ENCODE measurements at places on chromosomes 12 and 14.

- DNase-seq = no peak
These were observed 57.1 kb downstream of the VWF start for GRCh38 chr12:6067152-6067916.

GRCh38 chr14:44863271-44863670 is 98.5 kb downstream of the KLHL28 start:
- no peak for DNase-seq

DNA sequence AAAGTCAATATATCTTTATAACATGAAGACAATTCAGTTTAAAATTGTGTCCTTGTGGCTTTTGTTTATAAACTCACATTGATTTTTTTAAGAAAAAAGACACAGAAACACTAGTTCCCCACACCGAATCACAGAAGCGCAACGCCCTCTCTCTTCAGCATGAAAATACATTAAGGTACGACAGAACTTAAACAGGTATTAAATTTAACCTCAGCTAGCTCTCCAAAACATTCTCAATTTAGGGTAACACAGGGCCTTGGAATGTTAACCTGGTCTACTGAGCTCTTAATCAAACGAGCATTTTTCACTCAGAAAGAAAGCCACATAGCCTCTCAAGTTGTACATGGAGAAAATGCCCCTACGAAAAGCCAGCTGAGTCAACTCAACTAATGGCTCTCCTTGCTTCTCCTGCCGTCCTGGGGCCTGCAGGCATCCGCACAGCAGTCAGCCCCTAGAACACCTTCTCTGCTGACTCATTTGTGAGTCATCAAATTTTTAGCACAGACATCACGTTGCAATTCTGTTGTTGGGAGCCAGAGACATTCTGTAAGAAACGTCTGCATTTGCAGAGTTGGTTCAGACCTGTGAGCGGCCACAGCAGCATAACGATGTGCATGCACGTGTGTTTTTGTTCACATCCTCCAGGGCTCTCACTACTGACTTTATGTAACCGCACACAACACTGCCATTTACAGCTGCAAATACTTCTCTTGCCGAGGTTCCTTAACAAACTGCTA is 141.6 kb downstream of the ITPR2 start:
- DNase-seq = no peak

DNA sequence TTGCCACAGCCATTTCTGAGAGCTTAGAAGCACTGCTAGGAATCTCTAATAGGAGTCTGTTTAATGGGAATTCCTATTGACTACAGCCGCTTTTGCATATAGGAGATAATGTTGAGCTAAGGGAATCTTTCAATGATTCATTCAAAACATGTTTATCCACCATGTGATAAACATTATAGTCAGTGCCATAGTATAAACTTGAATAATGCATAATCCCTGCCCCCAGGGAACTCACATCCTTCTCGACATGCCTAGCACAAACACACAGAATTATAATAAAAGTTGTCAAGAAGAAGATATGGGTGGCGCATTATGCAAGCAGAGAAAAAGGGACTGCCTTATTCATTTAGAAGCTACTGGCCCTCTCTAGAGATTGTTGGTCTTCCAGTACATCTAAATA is 248.0 kb downstream of the DAD1 start:
- no peak for DNase-seq

- no peak for DNase-seq
These were observed 21.7 kb downstream of the GNS start for GRCh38 chr12:64737539-64737938.

DNA sequence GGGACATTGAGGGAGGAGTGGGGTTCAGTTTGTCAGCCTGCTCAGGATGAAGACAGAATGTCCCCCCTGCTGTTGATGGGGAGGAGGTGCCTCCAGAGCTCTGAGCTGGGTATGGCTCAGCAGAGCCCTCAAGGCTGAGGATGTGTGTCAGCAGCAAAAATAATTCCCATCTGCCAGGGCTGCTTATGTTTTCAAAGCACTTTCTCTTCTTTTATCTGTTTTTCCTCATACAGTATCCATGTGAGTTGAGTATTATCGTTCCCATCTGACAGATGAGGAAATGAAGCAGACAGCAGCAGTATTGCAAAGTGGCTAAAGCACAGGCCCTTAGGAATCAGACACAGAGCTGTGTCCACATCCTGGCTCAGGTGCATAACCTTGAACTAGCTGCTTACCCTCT is 94.1 kb downstream of the SLC8A3 start:
- no peak for DNase-seq

GRCh38 chr12:1852076-1852475 is 31.7 kb downstream of the LRTM2 start:
- no peak for DNase-seq

DNA sequence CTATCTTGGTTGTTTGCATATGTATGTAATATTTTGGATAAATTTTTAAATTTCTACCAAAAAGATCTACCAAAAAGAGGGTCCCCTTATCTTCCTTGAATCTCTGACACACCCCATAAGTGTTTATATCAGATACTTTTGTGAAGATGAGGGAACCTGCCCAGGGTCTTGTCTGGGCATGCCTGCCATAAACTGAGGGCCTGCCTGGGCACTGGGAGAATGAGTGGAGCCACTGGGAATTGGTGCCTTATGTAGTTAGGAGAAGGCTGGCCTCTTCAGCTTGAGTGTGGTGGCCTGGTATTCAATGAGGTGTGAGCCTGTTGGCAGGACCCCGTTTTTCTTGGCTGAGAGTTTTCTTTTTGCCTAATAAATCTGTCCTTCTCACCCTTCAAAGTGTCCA is 46.5 kb downstream of the OR9K2 start:
- no peak for DNase-seq

DNA sequence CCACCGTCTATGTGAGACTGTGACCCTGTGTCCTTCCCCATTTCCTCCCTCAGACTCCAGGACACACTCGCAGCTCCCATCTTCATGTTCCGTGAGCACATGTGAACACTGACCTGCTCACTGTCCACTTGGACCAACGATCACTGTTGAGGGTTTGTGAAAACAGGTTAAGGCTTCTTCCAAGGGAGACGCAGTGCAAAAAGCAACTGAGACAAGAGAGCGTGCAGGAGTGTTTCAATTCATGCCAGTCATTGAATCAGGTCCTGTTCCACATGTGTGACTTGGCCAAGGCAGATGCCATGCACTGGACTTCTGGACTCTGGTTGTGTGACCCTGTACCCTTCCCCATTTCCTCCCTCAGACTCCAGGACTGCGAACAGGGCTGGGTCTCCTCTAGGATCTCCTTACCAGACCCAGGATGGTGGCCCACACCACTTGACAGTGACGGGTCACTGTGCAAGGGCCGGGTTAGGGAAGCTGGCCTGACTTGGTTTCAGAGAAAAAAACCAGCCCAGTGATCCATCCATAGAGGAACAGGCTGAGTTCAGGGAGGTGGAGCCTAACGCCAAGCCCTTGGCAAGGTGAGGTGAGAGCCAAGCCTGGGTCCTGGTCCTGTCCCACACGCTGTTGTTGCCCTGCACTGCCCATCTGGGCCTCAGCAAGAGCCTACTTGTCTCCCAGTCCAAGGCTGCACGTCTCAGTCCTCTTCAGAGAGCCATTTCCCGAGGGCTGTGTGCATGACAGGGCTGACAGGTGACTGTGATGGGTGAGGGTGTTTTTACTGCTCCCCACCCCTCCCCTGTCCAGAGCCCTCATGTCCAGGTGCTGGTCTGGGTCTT is 5.7 kb upstream of the KRT5 start:
- DNase-seq = no peak

DNA sequence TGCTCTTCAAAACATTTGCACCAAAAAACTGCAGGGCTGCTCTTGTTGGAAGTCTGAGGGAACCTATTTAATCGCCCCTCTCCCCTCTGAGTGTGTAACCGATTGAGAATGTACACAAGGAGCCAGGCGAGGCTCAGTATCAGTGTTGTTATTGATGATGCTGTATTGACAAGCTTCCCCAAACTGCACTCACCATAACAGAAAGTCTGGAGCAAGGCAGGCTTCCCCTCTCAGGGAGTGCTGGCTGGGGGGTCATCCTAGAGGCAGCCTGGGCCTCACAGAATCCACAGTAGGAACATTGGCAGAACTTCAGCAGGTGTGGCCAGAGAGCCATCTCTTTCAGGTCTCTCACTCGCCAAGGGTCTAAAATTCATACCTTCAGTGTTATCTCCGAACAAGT is 58.1 kb upstream of the TUNAR start:
- DNase-seq = no peak

GRCh38 chr14:92437729-92438285 is 75.8 kb upstream of the RIN3 start:
- DNase-seq = no peak

DNA sequence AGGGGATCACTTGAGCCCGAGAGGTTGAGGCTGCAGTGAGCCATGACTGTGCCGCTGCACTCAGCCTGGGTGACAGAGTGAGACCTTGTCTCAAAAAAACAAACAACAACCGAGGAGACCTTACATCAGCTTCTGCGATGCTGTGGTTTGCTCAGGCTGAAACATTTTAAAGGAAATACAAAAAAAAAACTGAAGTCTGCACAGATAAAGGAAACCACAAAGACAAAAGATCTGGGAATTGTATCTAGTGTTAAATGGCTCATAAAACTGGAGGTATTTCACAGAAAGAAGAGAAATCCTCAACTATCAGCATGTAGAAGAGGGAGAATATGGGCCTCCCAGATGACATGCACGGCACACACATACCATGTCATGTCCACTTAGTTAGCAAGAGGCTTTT is 60.3 kb upstream of the VPS33A start:
- DNase-seq = no peak

DNA sequence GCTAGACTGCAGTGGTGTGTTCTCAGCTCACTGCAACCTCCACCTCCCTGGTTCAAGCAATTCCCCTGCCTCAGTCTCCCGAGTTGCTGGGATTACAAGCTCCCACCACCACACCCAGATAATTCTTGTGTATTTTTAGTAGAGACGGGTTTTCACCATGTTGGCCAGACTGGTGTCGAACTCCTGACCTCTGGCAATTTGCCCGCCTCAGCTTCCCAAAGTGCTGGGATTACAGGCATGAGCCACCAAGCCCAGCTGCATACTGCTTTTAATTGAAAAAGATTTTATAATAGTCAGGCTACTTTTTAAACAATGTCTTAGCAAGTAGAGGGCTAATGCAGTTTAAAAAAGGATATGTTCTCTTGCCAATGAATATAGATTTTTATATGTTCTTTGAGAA is 668.9 kb downstream of the SLC6A15 start:
- DNase-seq = no peak

- no peak for DNase-seq
These were observed at the start of gene CLEC2B for GRCh38 chr12:9869307-9870161. Gene CLEC2B (minus strand): TSS chr12:9869354.

- DNase-seq = no peak
These were observed 3.1 kb downstream of the MCRS1 start for GRCh38 chr12:49564686-49565405.

DNA sequence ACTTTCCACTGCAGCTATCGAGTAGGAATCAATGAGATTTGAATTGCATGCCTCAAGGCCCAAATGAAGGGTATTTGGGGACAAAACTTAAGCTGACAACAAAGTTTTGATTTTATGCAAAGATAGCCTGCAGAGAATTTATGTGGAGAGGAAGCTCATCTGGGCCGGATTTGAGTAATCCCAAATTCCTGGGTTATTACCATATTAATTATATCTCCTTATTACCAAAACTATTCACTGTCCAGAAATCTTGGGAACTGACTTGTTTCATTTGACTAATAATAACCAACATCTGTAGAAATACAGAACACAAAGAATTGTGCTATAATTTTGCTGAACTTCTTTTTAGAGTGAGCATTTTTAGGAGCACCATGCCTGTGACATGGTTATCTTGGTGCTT is 70.4 kb downstream of the KITLG start:
- DNase-seq = no peak

DNA sequence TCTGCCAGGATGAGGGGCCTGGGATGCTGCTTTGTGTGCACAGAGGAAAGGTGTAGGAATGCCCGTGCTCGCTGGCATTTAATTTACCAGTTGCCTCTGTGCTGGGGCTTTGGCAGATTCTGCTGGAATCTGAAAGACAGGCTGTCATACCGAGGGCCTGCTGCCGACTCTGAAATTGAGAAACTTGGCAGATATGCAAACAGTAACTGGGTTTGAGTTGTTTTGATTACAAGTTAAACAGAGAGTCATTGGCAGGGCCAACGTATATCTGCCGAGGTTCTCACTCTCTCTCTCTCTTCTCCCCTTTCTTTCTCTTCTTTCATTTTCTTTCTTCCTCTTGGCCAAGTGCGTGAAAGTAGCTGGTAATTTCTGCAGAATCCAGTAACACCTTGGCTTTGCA is 618.7 kb downstream of the VRK1 start:
- no peak for DNase-seq

GRCh38 chr14:66477567-66477966 is 8.6 kb upstream of the CCDC196 start:
- no peak for DNase-seq

DNA sequence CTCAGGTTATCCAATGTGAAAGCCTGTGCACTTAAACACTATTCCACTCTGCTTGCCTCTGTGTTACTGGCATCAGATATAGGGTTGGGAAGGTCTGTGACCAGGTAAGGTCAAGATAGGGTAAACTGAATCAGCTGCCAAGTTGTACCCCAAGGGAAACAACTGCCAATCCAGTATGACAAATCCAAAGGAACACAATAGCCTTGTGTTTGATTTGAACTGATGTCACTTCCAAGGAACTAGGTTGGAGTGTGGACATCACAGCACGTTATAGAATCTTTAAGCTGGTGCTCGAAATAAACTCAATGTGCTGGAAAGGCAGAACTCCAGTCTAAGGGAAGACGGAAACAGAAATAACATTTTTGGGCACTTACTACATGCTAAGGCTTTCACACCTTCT is 223.4 kb upstream of the BTG1 start:
- DNase-seq = no peak

- no peak for DNase-seq
These were observed 108.0 kb downstream of the PPP2R5E start for GRCh38 chr14:63435204-63435603.

- DNase-seq = no peak
These were observed 14.3 kb downstream of the TBX3 start for GRCh38 chr12:114669401-114670290.

- no peak for DNase-seq
These were observed 132.2 kb downstream of the NCOR2 start for GRCh38 chr12:124434951-124435805.

DNA sequence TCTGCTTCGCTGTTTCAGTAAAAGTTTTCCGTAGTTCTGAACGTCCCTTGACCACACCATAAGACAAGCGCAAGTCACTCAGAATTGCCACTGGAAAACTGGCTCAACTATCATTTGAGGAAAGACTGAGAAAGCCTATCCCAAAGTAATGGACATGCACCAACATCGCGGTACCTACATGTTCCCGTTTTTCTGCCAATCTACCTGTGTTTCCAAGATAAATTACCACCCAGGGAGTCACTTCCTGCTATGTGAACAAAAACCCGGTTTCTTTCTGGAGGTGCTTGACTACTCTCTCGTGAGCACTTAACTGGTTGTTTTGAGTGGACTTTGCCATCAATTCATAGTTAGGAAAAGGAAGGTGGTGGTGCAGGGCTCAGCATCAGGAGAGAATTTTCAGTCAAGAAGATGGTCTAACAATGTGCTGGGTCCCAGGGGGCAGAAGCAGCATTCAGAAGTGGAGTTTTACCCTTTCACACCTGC is 1.4 kb downstream of the EGLN3 start:
- DNase-seq = no peak

- DNase-seq = no peak
These were observed 43.6 kb downstream of the RAD51B start for GRCh38 chr14:67863223-67863622.

Measured in cortex of kidney (tissue), 1 donor.